ENCODE measurements at places on chromosomes 2 and 18. TPM values are rescaled to one million over a fixed set of nuclear protein-coding genes. Genes with fewer than 3 reads are reported as not detected.

The TRAPPC8 gene
- 31.6 TPM for total RNA-seq

The MC5R gene
- not detected for total RNA-seq

The CNGA3 gene
- total RNA-seq, result not detected

The CRYBA2 gene
- total RNA-seq, result not detected

The LRRC30 gene
- not detected for total RNA-seq

The GPR39 gene
- not detected for total RNA-seq

The ODC1 gene
- total RNA-seq, result 40.2 TPM

The GCC2 gene
- total RNA-seq, result 32.5 TPM

DNA sequence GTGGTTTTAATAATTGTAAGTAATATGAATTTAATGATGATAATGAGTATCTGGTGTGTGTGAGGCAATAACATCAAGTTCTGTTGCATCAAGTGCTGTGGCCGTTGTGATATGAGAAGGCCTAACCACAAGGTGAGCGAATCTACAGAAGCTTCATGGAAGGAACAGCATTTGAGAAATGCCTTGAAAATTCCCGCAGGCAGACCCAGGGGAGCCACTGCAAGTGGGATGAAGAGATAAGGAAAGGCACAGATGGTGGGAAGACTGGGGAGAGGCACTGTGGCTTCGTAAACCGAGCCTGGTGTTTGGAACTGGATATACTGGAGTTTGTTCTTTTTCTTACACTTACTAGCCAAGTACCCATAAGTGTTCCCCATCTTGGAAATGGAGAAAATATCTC lies 357.5 kb downstream of the PTPRM start:
- no peak for DNase-seq

- DNase-seq, result no peak
Observed at GRCh38 chr2:105117565-105117964, 79.7 kb downstream of the MRPS9 start.

- no peak for DNase-seq
Observed at GRCh38 chr2:119888680-119889079, 124.2 kb upstream of the EPB41L5 start.

- no peak for DNase-seq
Observed at GRCh38 chr2:47452761-47453160, 49.8 kb downstream of the MSH2 start.

DNA sequence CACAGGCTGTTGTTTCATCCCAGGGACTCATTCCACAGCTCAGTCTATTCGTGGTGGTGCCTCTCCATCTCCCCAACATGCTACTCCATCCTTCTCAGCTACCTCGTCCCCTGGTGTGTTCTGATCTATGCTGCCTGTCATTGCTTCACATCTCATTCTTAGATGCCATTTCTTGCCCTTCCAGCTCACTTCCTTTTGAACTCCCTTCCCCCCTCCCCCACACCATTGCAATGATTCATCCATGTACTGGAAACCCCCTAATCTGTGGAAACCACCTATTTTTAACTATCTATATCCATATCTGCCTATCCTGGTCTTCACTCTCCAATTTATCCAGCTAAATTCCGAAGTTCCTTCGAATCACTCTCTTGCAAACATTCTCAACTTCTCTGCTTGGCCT lies 65.7 kb upstream of the PARD3B start:
- no peak for DNase-seq

- no peak for DNase-seq
Observed at GRCh38 chr18:41752826-41753225, 202.2 kb upstream of the PIK3C3 start.

DNA sequence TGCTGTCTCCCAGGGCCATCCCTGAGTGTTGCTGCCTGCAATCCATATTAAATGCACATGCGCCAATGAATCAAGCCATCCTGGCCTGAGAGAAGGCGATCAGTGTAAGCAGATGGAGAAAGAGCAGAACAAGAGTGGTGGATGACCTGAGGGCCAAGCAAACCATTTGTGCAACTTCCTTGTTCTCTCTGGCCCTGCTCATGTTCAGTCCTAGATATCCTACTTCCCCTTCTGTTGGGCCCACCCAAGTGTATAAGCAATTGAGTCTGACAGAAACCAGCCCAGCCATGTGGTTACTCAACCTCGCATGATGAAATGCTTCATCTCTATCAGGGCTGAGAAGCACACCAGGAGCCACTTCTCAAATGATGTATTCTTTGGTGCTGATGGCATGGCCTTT lies 383.1 kb upstream of the ID2 start:
- no peak for DNase-seq

- DNase-seq, result no peak
Observed at GRCh38 chr2:10271946-10272345, 30.8 kb upstream of the HPCAL1 start.

DNA sequence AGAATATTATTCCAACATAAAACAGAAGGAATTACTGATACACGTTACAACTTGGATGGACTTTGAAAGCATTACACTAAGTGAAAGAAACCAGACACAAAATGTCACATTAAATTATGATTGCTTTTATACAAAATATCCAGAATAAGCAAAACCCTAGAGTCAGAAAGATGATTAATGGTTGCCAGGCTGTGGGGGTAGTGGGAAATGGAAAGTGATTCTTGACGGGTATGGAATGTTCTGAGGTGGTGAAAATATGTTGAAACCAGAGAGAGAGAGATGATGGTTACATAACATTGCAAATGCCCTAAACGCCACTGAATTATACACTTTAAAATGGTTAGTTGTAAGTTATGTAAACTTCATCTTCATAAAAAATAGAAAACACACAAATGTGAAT lies 1057.2 kb upstream of the TMEFF2 start:
- no peak for DNase-seq

- no peak for DNase-seq
Observed at GRCh38 chr2:208793434-208793833, 386.8 kb downstream of the PTH2R start.

DNA sequence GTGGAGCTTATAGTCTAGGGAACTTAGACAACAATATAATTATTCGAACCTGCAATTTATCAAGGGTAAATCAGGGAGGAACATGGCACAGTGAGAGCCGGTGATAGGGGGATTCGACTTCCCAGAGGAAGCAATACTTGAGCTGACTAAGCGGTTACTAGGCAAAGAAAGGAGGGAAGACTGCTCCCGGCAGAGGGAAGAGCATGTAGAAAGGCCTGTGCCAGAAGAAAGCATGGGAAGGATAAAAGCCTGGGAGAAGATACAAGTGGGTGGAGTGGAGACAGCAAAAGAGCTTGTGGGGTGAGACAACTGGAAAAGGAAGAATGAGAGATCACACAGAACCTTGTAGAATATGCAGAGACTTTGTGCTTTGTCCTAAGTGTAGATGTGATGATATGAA lies 93.3 kb downstream of the MARCHF4 start:
- no peak for DNase-seq

GRCh38 chr2:144944546-144945220 lies 424.8 kb upstream of the ZEB2 start:
- no peak for DNase-seq

DNA sequence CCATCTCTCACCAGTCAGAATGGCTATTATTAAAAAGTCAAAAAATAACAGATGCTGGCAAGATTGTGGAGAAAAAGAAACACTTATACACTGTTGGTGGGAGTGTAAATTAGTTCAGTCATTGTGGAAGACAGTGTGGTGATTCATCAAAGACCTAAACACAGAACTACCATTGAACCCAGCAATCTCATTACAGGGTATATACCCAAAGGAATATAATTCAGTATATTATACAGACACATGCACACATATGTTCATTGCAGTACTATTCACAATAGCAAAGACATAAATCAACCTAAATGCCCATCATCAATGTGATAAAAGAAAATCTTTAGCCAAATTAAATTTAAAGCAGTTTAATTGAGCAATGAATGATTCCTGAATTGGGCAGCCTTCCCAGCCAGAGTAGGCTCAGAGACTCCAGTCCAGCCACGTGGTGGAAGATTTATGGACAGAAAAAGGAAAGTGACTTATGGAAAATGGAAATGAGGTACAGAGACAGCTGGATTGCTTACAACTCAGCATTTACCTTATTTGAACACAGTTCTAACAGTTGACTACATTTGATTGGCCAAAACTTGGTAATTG lies 377.1 kb upstream of the SLC39A10 start:
- DNase-seq, result no peak

DNA sequence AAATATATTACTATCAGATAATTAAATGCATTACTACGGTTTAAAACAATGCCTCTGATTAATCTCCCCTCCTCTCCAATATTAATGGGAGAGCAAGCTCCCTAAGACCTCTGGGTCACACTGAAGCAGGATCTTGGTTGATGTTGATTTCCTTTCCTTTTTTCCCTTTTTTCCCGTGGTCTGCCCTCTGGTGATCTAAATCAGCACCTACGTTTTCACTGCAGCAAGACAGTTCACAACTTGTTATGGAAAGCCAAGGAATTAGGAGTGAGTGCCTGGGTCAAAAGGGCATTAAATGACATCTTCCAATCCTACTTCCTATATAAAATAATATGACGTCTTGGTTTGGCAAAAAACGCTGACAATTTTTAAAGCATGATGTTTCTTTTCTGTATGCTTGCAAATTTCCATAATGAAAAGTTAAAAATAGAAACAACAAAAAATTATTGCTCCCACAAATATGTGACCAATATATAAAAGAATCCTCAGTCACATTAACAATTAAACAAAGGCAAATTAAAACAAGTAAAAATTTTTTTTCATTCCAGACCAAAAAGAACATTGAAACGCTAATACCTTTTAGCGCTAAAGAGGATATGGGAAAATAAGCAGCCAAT lies 7.9 kb upstream of the CFAP36 start:
- no peak for DNase-seq

GRCh38 chr2:230795856-230796255 lies 68.9 kb upstream of the ITM2C start:
- peak; percentile 50 for DNase-seq

- no peak for DNase-seq
Observed at GRCh38 chr2:127155028-127155581, 48.2 kb upstream of the BIN1 start.

GRCh38 chr18:26869640-26870039 lies 4.1 kb upstream of the AQP4 start:
- no peak for DNase-seq
